Endodermal cell (in vitro differentiated cells): ENCODE measurements at places on chromosomes 2 and 18. TPM values are rescaled to one million over a fixed set of nuclear protein-coding genes. Genes with fewer than 3 reads are reported as not detected.

ZSCAN30 gene
- total RNA-seq: 17.6 and 20.1 TPM in 2 replicates

NFE2L2 gene
- 48.1 to 65.1 TPM (median 59.0 TPM) in 3 replicates for total RNA-seq

DNA sequence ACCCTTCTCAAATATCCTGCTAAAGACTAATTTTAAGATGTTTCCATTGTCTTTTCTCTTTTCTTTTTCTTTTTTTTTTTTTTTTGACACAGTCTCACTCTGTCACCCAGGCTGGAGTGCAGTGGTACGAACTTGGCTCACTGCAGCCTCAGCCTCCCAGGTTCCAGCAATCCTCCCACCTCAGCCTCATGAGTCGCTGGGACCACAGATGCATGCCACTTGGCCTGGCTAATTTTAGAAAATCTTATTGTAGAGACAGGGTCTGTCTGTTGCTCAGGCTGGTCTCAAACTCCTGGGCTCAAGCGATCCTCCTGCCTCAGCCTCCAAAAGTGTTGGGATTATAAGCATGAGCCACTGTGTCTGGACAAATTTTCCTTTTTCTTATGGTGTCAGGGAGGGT lies 167.5 kb downstream of the MCFD2 start:
- no peak for DNase-seq

DNA sequence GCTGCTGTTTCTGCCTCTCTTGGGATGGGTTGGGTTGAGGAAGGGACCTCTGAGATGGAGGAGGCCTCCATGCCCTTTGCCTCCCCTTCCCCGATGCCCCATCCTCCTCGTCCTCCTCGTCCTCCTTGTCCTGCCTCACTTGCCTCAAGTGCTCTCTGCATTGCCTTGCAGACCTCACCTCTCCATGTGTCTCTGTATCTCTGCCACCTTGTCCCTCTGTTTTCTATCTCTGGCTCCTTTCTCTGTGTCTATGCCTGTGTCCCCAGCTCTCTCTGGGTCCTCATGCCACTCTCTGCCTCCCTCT lies 87.5 kb downstream of the MCFD2 start:
- DNase-seq: no peak

DNA sequence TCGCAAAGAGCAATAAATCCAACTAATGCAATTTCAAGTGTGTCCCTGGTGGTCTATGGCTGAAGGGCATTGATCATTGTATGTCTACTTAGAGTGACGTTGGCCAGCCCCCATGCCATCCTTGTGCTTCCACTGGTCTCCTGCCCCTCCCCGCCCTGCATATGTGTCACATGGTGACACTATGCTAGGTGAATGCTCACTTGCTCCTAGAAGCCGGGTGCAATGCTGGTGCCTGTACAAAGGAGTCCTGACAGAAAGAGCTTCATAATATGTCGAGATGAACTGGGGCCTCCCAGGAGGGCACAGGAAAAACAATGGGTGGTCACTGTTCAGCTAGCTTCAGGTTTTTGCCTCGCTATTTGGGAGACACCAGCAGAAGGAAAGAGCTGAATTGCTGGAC lies 5.9 kb upstream of the TRABD2A start:
- DNase-seq: peak; percentile 27

GRCh38 chr2:65299246-65299645 lies 71.6 kb downstream of the ACTR2 start:
- no peak for DNase-seq

- DNase-seq: no peak
These were observed 137.9 kb downstream of the MGAT5 start for GRCh38 chr2:134391751-134392160.

- peak; percentile 51 for DNase-seq
These were observed 187.3 kb downstream of the VAPA start for GRCh38 chr18:10100941-10101701.
